ENCODE measurements at places on chromosomes 11 and 22.

GRCh38 chr11:28618416-28618815, 510.2 kb downstream of the METTL15 start:
- peak; percentile 49 for DNase-seq

- peak; percentile 80 for DNase-seq
Measured at GRCh38 chr11:70111269-70112016, 33.3 kb downstream of the ANO1 start.

- peak; percentile 95 for DNase-seq
Measured at GRCh38 chr11:28674433-28675103, 566.4 kb downstream of the METTL15 start.

- DNase-seq = no peak
Measured at GRCh38 chr11:81224396-81224795, 1509.3 kb downstream of the FAM181B start.

DNA sequence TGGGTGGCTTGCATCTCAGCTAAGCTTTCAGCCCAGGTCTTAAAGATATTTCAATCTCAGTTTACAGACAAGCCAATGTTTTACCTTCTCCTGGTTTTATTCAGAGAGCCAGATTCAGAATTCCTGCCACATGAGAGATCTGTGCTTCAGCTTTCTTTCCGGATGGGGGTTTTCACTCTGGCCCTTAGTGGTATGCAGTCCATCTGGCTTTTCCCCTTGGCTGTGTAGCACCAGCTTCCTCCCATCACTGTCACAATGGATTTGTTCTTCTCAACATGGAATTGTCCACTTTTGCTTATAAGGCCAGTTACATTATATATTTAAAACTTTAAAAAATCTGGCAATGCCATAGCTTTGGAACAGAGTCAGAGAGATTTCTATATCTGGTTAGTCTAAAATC, 303.9 kb downstream of the ETS1 start:
- peak; percentile 54 for DNase-seq

DNA sequence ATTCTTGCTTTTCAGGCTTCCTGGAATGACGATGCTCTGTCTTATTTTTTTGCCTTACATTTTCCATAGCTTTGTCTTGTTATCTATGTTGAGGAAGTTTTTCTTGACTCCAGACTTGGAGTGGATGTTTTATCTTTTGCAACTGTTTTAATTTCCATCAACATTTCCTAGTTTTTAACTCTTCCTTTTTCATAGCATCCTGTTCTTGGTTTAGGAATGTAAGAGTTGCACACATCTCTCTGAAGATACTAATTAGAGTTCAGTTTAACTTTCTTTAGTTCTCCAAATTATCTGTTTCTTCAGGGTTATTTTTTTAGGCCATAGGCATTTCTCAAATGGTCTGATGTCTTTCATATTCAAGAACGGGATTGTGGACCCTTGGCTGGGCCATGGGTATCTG, 10.4 kb downstream of the CLDN5 start:
- no peak for DNase-seq

- peak; percentile 53 for DNase-seq
Measured at GRCh38 chr22:43185860-43186261, 1.1 kb downstream of the TTLL12 start.

GRCh38 chr22:37017356-37017755, 1.9 kb downstream of the TST start:
- no peak for DNase-seq

GRCh38 chr11:96147186-96147585, 195.8 kb downstream of the MAML2 start:
- DNase-seq = peak; percentile 51

DNA sequence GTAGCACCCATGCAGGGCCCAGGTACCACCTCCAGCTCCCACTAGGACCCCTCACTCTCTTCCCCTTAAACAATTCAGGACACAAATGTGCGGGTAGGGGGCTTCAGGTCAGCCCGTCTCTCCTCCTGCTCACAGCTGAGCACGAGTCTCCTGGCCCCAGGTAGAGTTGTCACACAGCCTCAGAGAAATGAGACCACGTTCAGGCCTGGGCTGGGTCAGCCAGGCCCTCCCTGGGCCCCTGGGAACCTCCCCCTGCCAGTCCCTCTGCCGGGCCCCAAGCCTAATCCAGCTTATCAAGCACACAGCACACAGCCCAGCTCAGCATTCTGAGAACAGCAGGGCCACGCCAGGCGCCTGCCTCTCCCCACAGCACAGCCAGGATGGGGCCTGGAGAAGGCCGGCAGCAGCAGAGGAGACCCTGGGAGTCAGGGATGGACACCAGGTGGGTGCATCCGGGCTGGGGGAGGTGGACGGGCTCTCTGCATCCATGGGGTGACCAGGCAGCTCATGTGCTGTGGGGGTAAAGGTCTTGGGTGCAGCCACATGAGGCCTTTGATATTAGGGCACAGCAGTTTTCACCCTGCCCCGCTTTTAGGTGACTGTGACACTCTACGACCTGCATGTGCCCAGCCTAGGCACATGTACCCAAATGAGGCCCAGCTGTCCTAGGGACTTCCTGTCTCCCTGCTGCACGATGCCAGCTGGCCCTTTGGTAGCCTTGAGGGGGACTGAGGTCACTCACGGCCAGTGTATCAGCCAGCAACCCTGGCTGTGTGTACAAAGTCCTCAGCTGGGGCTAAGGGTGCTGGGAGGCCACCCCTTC, 87.0 kb downstream of the MORC2 start:
- peak; percentile 6 for DNase-seq

GRCh38 chr11:1544536-1544935, 27.5 kb downstream of the DUSP8 start:
- no peak for DNase-seq

GRCh38 chr11:132177106-132177505, 806.7 kb downstream of the NTM start:
- peak; percentile 69 for DNase-seq

- peak; percentile 24 for DNase-seq
Measured at GRCh38 chr11:46490666-46491065, 99.1 kb upstream of the CHRM4 start.

GRCh38 chr11:133386852-133387251, 145.4 kb downstream of the OPCML start:
- DNase-seq = no peak
